T-helper 22 cell (primary cell): ENCODE measurements at places on chromosomes 13 and 19.

- DNase-seq: no peak
Measured at GRCh38 chr13:40213779-40214178, 452.7 kb downstream of the FOXO1 start.

DNA sequence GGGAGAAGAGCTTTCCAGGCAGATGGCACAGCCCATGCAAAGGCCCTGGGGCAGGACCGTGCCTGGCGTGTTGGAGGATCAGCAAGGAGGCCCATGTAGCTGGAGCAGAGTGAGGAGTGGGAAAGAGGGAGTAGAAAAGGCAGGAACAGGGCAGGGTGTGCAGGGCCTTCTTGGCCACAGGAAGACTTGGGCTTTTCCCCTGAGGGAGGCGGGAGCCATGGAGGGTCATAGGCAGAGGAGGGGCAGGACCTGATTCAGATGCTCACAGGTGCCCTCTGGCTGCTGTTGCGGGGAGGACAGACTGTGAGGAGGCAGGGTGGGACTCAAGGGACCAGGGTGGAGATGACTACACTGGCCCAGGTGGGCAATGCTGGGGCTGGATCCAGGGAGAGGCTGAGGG lies 13.8 kb upstream of the PTPRS start:
- no peak for DNase-seq

- no peak for DNase-seq
Measured at GRCh38 chr19:15577184-15577771, 37.7 kb upstream of the CYP4F8 start.

DNA sequence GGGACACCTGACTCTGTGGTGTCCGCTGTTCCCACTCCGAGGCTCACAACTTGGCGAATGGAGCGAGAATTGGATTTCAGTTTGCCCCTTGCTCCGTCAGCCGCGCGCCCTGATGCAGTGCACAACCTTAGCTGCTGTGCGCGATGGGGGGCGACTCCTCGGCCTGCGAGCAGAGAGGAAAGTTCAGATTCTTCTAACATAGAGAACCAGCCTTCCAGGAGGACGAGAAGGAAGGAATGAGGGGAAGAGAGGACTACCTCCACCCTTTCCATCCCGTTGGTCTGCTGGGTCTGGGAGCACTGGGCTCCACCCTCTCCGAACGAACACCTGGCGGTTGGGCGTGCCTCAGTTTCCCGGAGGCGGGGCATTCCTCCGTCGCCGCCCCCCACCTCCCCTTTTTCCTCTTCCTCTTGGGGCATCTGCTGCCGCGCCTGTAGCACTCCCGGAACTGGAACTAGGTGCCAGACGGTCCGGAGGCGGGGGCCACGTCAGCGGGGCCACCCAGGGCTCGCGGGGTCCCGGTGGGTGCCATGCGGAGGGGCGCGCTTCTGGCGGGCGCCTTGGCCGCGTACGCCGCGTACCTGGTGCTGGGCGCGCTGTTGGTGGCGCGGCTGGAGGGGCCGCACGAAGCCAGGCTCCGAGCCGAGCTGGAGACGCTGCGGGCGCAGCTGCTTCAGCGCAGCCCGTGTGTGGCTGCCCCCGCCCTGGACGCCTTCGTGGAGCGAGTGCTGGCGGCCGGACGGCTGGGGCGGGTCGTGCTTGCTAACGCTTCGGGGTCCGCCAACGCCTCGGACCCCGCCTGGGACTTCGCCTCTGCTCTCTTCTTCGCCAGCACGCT lies at the start of gene KCNK6:
Gene KCNK6 (plus strand): TSS at position 425 of the 838 bp plus-strand sequence. CDS start 106 bp downstream, at position 531.
- DNase-seq: peak; percentile 28

- no peak for DNase-seq
Measured at GRCh38 chr13:22789027-22789593, 391.7 kb upstream of the SGCG start.

DNA sequence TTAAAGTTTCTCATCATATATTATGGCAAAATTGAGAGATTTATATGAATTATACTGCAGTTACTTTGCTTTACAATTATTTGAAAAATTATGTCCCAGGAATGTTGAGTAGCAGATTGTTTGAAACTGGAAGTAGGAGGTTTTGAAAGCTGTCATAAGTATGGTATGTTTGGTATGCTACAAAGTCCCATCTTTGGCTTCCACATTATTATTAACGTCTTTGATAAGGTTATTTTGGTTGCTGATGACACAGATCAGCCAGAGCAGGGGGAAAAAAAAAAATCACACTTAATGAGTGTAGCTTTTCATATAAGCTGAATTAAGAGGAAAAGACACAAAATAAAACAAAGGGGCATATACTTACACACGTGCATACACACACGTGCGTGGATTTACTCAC lies 130.1 kb downstream of the SLITRK1 start:
- no peak for DNase-seq

GRCh38 chr13:28685892-28686291 lies 27.0 kb downstream of the POMP start:
- no peak for DNase-seq
